ENCODE measurements at places on chromosomes 12 and 14.

DNA sequence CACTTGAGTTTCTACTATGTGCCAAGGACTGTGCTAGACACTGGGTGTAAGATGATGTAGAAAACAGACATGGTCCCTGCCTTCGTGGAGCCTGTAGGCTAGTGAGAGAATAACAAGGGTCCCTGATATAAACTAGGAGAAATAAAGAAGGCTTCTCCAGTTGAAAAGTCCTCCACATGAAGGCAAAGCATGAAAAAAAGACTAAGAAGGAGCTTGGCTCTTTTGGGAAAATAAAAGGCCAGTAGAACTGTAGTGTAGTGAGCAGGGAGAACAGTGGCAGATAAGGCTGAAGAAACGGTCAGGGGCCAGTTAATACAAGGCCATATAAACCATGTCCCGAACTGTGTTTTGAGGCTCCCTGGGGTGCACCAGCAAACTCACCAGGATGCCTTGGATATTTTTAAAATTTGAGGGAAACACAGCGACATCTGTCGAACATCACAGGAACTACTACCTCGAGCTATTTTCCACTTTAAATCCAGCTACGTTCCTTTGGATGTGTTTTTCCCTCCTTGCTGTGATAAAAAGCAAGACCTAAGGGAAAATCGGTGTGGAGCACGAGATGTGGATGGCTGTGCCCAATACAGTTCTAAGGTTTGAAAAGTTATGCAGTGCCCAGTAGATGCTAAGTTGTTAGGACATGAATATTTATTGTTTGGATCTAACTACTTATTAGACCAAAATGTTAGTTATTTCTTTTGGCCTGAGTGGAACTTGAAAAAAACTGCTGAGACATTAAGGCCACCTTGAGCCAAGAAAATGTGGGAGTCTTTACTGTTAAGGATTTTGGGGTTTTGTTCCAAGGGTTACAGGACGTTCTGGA is 8.5 kb upstream of the CFL2 start:
- DNase-seq = peak; percentile 19

DNA sequence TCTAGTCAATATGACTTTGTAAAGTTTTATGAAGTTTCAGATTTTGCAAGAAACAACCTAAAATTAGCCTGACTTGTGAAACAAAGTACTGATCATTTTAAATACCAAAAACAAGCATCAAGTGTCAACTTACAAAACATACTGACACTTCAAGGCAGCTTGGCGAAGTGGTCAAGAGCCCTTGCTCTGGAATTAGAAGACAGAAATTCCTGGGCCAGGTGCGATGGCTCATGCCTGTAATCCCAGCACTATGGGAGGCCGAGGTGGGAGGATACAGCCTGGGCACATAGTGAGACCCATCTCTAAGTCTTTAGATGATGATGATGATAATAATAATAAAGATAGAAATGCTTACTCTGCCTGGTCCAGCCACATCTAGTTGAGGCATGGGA is 45.4 kb upstream of the NR2C1 start:
- DNase-seq = no peak

- DNase-seq = no peak
Measured at GRCh38 chr14:59228421-59228820, 40.0 kb downstream of the DAAM1 start.

- DNase-seq = no peak
Measured at GRCh38 chr14:77241955-77242354, 29.1 kb downstream of the NGB start.

- no peak for DNase-seq
Measured at GRCh38 chr12:71266606-71267005, 108.8 kb upstream of the TSPAN8 start.

- no peak for DNase-seq
Measured at GRCh38 chr14:71698027-71698426, 234.2 kb upstream of the RGS6 start.

DNA sequence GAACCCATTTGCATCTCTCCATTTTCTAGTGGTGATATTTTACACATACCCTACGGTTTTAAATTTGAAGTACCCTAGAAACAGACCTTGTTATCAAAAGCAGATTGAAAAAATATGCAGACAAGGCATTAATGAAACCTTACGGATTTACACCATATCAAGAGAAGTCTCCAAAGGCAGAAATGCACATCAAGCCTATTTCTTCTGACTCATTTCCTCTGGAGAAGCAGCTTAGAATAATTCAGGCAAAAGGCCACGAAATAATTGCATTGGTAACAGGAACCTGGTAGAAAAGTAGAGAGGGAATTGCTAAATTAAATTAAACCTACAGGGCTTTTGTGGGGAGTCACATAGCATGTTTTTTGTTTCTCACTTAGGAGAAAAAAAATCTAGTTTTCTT is 34.7 kb downstream of the KICS2 start:
- no peak for DNase-seq

DNA sequence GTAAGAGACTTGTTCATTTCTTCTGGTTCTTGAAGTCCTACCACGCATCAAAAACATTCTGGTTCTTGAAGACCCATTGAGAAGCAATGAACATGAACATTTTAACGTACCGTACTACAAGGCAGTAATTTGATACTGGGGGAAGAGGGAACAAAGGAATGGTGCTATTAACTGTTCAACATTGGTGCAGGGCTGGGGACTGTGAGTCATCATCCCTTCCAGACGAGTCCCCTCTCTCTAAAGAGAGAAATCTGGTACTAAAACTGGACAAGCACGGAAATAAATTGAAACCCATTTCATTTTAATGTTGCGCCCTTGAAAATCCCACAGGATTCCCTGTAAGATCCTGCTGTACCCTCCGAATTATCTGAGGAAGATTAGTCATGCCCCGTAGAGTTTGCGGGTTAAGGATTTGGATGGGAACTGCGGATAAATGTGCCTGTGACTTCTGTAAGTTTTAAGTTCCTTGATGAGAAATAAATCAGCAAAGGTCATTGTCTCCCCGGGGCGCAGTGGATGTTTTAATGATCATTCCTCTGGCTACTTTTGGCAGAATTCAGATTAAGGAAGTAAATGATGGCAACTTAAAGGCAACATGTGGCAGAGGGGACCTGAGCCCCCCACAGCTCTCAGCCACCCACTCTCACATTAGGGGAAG is 78.6 kb downstream of the KCNK13 start:
- no peak for DNase-seq

DNA sequence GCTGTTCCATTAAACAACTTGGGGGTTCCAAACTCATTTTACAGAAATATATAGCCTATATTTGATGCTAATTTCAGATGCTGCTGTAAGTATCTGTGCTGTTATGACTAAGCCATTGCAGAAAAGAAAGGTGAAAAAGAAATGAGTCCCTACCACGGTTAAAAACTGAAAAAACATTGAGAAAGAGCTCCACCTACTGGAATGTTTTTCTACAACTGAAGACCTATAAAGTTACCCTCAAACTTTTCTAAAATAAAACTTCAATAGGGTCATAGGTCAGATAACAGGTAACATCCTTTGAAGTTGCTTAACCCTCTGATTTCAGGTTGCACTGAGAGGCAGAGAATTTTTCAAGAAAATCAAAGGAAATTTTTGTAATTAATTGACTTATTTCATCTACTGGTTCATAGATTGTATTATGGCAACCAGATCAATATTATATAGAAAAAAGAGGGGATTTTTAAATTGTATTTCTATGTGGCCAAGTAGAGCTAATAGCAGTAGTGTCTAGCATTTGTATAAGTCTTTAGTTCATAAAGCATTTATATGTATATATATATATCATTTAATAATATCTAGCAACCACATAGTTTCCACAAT is 279.9 kb downstream of the RPS29 start:
- no peak for DNase-seq

GRCh38 chr12:104095289-104095688 is 31.0 kb downstream of the HCFC2 start:
- DNase-seq = no peak

- DNase-seq = no peak
Measured at GRCh38 chr12:33438851-33439586, 600 bp downstream of the SYT10 start.

DNA sequence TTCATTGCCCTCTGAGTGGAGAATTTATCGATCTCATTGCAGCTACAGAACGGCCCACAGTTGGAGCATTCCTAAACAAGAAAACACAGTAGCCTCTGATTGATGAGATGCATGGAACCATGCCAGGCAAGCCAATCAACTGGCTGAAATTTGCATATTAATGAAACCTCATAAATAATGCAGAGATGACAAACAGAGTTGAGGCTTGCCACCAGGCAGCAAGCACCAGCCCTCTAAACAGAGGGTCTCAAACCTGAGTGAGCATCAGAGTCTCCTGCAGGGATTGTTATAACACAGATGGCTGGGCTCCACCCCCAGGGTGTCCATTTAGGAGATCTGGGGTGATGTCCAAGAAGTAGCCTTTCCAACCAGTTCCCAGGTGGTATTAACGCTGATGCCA is 60.9 kb upstream of the CMKLR1 start:
- DNase-seq = no peak

GRCh38 chr12:108193917-108194316 is 64.8 kb downstream of the WSCD2 start:
- no peak for DNase-seq

DNA sequence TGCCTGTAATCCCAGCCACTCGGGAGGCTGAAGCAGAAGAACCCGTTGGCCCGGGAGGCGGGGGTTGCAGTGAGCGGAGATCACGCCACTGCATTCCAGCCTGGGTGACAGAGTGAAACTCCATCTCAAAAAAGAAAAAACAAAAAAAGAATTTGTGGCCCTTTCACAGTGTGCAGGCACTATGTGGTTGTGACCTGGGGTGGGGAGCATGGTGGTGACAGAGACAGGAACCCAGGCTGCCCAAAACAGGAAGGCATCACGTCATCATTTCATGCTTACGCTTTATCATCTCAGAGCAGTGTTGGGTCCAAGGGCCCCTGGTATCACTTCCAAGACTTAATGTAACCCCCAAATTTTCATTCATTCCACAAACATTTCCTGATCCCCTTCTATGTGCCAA is 175.7 kb upstream of the GSC start:
- no peak for DNase-seq

- DNase-seq = no peak
Measured at GRCh38 chr12:87323369-87323768, 705.8 kb downstream of the C12orf50 start.

DNA sequence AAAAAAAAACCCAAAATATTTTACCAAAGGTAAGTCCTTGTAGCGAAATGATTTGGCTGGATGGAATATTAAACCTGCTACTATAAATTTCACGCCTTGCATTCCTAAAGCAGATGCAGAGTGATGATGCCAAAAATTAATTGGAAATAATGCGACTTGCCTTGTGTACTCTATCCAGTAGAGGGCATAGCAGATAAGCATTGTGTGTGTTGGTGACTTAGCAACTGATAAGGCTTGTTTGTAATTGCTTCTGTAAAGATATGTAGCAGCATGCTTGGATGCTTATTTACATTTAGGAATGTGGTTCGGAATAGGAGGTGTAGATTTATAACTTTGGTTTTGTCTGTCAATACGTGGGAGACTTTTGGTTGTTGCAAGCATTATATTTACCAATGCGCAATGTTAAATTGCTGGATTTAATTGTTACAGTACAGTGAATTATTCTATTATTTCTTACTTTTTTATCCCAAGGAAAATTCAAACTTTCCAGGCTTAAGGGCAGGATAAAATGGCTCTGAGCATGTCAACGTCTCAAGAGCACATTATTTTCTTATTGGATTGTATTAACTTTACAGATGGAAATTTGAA is 80.5 kb downstream of the TMEM260 start:
- DNase-seq = no peak

DNA sequence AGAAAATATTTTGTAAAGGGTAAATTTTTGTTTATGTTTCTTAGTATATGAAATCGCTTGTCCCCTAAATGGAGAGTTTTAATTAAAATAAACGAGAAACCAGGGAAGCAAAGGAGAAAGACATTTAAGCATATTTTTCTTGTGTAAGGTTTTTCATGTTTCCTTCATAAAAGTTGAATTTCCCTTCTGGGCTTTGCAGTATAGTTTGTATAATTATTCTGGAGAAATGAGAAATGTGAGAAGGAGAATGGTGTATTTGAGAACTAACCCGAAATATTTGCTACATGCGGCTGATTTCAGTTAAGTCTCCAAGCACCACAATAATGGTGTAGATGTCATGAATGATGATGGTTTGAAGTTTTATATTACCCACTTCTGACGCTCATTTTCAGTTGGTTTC is 307.7 kb upstream of the SEL1L start:
- DNase-seq = no peak

- no peak for DNase-seq
Measured at GRCh38 chr12:12700254-12700653, 4.3 kb upstream of the GPR19 start.

- DNase-seq = no peak
Measured at GRCh38 chr14:38837343-38838048, 265.5 kb downstream of the SEC23A start.
